ENCODE measurements at places on chromosomes 3 and 15.

- DNase-seq: no peak
Observed at GRCh38 chr15:66952756-66953522, 112.5 kb upstream of the SMAD3 start.

GRCh38 chr3:35141406-35141805, 497.9 kb upstream of the ARPP21 start:
- no peak for DNase-seq

GRCh38 chr15:90665288-90666134, 51.6 kb upstream of the BLM start:
- DNase-seq: no peak

DNA sequence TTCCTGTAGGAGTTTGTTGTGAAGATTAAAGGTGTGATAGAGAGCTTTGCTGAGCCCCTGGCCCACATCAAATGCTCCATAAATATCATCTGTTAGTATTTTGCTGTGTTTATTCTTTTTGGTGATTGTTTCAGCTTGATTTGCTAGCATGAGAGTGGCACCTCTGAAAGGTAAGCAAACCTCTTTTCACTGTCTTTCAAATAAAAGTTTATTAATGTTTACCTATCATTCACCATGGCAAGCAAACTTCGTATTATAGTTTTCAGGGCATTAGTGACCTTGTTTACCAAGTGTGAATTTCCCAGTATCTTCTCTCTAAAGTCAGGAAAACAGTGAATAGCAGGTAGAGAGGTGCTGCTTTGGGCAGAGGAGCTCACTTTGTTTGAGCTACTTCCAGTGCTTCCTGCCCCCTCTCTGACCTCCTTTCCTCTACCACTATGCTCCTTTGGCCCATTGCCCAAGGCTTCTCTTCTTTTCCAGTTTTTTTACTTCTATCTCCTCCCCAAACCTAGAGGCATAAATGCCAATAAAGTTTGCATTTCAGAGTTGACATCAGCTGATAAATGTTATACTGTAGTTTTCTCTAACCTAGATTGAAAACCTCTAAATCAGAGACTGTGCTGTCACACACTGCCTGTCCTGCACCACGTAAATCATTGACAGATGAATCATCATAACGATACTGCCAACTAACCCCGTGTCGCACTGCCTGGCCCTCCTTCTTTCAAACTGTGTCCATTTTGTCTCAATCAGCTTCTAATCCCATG, 569.0 kb downstream of the TUSC7 start:
- no peak for DNase-seq

DNA sequence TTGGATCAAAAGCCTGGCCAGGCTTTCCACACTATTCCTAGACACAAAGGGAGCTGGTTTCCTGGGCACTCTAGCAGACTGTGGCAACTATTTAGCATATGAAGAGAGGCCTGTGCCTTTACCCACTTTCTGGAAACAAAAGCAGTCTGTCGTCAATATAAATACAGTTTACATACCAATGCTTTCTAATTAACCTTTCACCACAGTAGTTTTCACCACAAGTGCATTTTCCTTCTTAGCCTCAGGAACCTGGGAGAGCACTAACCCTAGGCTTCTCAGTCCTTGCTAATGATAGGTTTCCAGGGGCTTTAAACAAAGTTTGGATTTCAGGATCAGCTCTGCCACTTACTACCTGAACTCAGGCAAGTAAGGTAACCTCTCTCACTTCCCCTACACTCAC, 499.1 kb downstream of the MAGI1 start:
- DNase-seq: no peak

DNA sequence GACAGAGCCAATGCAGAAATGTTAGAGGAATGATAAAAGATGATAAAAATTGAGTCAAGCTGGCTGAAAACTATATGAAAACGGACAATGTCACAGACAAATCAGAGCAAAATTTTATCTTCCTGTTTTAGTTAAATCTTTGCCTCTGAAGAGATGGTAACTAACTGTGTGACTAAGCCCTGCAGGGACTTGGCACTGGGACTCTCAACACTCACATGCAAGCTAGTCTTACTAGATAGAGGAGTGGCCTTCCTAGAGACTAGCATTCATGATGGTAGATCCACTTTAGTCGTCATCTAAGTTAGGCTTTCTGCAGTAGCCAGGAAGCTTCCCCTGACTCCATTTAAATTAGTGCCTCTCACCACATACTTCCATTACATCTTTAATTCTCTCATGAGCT, 4.1 kb downstream of the CCDC191 start:
- DNase-seq: no peak

- no peak for DNase-seq
Observed at GRCh38 chr3:60917141-60917540, 334.1 kb downstream of the FHIT start.

- DNase-seq: no peak
Observed at GRCh38 chr3:61117045-61117898, 134.0 kb downstream of the FHIT start.

- no peak for DNase-seq
Observed at GRCh38 chr3:89419647-89420241, 312.3 kb downstream of the EPHA3 start.

- DNase-seq: no peak
Observed at GRCh38 chr15:60086681-60087429, 82.7 kb downstream of the FOXB1 start.

DNA sequence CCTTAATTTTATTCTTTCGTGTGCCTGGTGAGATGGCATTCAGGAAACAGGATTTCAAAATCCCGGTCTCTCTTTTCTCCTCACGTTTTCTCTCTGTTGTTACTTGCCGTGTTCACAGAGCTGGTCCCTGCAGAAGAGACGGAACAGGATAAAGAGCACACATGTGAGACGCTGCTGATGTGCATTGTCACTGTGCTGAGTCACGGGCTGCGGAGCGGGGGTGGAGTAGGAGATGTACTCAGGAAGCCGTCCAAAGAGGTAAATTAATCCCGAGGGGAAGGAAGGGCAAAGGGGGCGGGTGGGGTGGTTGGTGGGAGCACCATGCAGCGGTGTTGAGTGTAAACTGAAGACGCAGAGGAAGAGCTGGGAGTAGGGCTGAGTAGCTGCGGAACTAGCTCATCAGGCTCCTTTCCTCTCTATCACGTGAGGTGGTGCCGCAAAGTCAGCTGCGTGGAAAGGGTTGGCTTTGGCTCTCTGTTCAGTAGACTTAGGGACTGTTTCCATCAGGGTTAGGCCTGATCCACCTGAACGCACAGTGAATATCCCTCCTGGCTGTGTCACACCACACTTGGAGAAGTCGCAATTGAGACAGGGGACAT, 164.8 kb upstream of the BHLHE40 start:
- DNase-seq: no peak

GRCh38 chr3:144496141-144496835, 524.7 kb downstream of the DIPK2A start:
- DNase-seq: no peak

DNA sequence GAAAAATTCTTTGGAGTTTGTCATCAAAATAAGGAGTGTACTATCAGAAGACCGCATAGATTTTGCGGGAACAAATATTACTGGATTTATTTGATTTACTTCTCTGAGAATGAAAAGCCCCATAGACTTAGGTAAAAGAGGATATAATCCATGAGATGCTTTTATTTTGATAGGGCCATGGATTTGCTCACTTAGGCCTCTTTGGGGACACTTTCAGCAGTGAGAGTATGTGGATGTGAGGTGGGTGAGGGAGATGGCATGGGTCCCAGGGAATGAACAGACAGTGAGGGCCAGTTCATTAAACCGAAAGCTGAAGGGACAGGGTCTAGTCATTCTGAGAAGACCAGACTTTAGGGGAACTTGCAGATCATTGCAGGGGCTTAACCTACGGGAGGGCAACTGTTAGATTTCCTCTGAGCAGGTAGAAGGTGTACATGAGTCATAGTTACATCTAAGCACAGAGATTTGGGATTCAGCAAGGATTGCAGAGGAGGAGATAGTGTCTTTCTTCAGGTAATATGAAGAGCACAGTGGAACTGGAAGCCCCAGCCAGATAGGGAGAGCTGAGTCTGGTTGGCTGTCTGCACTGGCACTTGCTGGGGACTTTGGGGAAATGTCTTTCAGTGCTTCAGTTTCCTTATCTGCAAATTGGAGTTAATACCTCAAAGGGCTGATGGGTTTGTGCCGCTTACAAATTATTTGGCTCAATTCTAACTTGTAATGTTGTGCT, 30.8 kb downstream of the SH3GL3 start:
- no peak for DNase-seq

DNA sequence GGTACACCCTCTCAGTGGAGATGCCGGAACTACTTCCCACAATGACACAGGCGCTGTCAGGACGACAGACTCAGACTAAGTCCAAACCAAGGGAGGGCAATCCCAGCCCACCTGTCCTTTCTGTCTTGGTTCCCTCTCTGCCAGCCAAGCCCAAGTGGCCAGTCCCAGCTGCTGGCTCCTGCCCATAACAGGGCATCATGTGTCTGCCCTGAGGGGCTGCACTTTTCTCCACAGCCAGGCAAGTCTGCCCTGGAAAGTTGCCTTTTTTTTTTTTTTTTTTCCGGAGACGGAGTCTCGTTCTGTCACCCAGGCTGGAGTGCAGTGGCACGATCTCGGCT, 20.0 kb upstream of the BCL2A1 start:
- DNase-seq: no peak

- DNase-seq: no peak
Observed at GRCh38 chr15:39690881-39691634, 91.6 kb downstream of the FSIP1 start.

- no peak for DNase-seq
Observed at GRCh38 chr3:80472459-80472858, 704.7 kb upstream of the ROBO1 start.

- DNase-seq: no peak
Observed at GRCh38 chr15:70063261-70063925, 34.3 kb downstream of the TLE3 start.

DNA sequence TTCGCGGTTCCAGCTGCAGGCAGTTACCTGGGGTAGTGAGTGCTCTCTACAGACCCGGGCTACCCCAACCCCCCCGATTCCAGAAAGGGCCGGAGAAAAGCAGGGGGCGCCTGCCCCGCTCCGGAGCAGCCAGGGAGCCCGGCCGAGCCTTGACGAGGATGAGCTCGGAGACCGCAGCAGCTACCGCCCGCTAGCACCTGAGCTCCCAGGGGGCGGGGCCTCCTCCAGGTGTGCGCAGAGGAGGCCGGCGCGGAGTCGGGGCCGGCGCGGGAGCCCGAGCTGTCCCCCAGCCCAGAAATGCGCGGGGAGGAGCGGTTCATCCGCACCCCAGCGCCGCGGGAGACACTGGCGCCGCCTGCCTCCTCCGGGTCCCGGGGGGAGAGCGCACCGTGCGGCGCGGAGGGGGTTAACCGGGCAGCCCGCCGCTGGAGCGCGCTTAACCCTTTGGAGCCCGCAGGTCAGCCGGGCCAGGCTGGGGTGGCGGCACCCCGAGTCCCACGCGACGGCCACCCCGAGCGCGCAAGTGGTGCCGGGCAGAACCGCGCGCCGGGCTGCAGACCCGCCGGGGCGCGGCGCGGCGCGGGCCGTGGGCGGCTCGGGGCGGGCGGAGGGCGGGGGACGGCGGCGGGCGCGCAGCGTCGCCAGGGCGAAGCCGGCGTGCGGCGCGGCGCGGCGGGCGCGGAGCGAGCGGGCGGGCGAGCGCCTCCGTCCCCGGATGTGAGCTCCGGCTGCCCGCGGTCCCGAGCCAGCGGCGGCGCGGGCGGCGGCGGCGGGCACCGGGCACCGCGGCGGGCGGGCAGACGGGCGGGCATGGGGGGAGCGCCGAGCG, at the start of gene CACNA1D:
TSS of gene CACNA1D (plus strand) at position 649 of the 829 bp plus-strand sequence. CDS start 556 bp downstream, outside the sequence.
- DNase-seq: no peak

GRCh38 chr15:57003418-57003817, 85.0 kb downstream of the TCF12 start:
- DNase-seq: no peak

DNA sequence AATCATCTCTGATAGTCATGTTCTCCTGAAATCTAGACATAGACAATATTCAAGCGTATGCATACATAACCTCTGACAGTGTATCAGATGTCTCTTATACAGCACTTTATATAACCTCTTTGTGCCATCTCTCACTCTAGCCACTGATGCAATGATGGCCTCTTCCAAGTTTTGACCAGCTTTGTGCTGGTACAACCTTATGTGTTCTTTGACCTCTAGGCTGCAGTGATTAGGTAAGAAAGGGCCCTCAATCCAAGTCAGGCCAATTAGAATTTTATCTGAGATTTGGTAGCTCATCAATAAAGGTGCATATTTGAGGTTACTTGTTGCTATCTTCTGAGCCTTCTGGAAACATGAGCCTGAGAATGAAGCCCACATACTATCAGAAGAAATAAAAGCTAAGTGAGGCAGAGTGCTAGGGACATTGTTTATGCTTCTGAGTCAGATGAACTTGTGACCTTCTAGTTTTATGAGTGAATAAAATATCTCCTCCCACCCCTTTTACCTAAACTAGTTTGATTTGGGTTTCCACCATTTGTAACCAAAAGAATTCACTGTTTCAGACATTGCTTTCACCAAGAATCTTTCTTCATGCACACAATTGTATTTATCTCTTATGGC, 283.2 kb upstream of the SUCLG2 start:
- no peak for DNase-seq

DNA sequence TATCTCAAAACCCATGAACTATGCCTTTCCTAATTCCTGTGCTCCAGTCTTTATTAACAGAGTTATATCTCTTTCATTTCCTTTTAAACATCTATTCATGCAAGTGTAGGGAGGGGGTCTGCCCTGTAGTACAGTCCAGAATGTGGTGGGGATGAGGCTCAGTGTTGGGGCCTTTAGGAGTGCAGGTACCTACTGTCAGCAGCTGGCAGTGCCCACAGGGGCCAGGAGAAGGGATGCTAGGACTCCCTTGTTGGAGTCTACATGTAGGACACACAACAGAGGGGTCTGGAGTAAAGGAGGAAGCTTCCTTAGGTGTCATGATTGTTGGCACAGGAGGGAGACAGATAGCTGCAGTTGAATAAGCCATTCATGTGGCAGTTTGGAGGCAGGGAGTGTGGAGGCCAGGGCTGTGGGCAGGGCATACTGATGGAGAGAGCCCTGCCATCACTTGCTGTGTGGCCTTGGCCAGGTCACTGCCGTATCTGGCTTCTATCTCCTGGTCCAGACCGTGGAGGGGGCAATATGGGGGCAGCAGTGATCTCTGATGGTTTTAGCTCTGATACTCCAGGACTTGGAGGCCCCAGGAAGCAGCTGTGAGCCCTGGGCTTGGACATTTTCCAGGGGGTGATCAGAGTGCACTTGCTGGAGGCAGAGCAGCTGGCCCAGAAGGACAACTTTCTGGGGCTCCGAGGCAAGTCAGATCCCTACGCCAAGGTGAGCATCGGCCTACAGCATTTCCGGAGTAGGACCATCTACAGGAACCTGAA, 29.5 kb downstream of the ESYT3 start:
- no peak for DNase-seq

DNA sequence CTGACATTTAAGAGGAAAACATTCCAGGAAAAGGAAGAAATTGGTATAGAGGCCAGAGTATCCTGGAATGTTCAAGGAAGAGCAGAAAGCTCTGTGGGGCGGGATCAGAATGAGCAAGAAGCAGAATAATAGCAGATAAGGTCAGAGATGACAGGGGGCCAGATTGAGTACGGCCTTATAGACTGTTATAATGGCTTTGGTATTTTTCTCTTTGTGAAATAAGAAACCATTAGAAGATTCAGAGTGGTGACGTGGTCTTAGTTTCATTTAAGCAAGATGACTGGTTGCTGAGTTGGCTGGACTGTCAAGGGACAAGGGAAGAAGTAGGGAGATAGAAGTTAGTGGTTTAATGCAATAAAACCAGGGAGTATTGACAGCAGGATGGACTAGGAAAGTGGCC, 218.3 kb upstream of the SOX2 start:
- DNase-seq: no peak

- DNase-seq: no peak
Observed at GRCh38 chr3:139937674-139938279, 2.8 kb downstream of the CLSTN2 start.

Measured in thoracic aorta (tissue), 2 donors.